ENCODE measurements at places on chromosomes 5 and 9.

- DNase-seq, result no peak
These were observed 164.7 kb upstream of the LHFPL2 start for GRCh38 chr5:78813286-78813685.

- no peak for DNase-seq
These were observed 27.5 kb downstream of the CDH6 start for GRCh38 chr5:31221001-31221400.

DNA sequence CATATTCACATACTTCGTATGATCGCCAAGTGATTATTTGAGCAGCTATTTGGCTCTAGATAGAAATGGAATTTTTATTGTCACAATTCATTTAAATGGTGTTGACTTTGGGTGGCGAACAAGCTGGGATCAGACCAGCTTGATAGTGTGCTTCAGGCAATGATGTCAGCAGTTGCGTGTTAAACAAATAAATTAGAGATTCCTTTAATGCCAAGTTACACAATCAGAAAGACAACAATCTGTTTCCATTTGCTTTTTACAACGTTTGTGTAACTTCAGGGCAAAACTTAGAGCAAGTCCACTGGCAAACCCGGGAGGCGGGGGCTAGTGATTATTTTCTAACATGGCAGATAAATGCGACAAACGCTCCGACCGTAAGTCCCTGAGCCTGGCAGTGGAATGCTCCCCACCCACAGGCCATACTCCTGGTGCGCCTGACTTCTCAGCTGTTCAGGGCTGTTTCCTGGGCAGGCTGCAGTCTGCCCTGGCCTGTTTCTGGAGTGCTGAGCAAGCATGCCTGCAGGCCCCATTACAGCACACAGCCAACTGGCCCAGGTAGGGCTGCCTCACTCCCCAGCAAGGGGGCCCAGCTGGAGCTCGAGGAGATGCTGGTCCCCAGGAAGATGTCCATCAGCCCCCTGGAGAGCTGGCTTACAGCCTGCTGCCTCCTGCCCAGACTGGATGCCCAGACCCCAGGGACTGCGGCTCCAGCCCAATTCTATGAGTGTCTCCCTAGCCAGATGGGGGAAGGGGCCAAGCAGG lies 88.7 kb downstream of the BASP1 start:
- DNase-seq, result no peak

- no peak for DNase-seq
These were observed 3.1 kb downstream of the NINJ1 start for GRCh38 chr9:93130861-93131481.

GRCh38 chr5:150397782-150398721 lies 14.7 kb downstream of the CD74 start:
- no peak for DNase-seq

DNA sequence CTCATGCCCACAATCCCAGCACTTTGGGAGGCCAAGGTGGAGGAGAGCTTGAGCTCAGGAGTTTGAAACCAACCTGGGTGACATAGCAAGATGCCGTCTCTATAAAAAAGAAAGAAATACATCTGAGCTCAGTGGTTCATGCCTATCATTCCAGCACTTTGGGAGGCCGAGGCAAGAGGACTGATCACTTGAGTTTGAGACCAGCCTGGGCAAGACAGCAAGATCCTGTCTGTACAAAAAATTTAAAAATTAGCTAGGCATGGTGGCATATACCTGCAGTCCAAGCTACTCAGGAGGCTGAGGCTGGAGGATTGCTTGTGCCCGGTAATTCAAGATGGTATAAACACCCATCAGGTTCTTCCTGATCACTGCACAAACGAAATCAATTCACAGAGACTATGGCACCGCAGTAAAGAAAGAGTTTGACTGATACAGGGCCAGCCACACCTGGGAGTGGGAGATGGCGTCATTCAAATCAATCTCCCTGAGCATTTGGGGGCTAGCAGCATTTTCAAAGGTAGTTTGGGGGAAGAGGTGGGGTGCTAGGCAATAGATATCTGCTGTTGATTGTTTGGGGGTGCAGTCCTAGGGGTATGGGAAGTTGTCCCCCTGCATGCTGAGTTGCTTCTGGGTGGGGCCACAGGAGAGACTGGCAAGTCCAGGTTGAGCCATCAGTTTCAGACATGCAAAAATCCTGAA lies 169.2 kb downstream of the TTC39B start:
- DNase-seq, result no peak

DNA sequence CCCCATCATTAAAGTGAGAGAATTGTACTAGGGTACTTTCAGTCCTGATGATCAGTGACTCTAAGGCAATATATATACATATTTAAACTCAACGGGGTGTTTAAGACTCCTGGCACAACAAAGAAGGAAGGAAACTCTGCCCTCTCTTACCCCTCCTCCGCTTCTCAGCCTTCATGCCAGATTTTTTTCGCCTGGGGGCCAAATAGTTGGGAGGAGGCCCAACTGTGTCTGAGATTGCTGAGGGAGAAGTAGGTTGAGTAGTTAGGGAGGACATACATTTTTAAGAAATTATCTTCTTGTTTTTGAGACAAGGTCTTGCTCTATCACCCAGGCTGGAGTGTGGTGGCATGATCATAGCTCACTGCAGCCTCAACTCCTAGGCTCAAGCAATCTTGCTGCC lies 127.7 kb upstream of the SHB start:
- DNase-seq, result no peak

GRCh38 chr9:74366111-74366510 lies 131.0 kb upstream of the RORB start:
- no peak for DNase-seq

DNA sequence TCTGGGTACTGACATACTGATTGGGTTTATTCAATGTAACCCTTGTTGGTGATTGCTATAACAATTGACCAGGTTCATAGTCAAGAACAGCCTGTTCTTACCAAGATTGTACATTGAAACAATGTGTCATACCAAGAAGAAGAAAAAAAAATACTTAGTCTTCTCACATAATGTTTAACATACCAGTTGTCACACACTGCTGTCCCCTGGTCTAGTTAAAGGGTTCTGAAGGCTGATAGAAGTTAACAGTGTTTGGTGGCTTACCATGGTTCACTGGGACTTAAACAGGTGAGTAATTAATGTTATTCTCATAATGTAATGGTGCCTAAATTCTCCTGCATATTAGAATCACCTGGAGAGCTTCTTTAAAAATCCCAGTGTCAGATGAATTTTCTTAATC lies 18.5 kb upstream of the CDC42SE2 start:
- no peak for DNase-seq

- no peak for DNase-seq
These were observed 14.6 kb downstream of the NREP start for GRCh38 chr5:111742177-111742994.

GRCh38 chr5:75235711-75236110 lies 967 bp downstream of the ANKRD31 start:
- no peak for DNase-seq

- DNase-seq, result no peak
These were observed 33.6 kb upstream of the MAMDC2 start for GRCh38 chr9:70010015-70010414.

DNA sequence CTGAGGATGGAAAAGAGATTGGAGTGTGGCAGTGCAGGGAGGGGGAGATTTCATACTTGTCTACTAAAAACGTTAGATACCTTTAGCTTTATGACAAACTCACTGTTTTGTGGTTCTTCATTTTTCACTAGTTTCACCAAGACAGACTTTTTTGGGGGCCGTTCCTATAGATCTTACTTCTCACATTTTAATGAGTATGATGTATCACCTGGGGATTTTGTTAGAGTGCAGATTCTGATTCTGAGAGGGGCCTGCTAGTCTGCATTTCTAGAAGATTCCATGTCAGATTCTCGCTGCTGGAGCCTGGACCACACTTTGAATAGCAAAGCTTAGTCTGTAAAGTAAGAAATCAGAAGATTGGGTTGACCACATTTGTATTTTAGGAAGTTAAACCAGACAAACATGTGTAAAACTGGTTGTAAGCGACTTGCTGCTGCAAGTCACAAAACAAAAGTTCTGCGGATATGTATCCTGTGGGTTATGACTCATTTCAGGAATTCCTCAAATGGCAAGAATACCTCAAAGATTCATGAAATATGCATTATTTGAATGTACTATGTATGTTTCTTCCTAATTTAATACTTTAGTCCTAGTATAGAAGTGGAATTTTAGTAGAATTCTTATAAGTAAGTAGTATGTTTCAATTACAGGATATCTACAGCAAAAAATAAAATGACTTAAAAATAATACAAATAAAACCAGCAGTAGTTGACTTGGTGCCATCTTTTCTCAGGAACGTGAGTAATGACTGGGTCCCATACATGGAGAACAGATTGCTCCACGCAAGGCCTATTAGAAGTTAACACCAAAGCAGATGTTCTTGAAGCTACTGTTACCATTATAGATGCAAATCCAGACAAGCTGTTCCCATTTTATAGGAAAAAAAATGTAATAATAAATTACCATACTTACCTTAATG lies 27.8 kb downstream of the NFIL3 start:
- peak; percentile 42 for DNase-seq

GRCh38 chr5:179679014-179679674 lies 1.7 kb downstream of the CBY3 start:
- peak; percentile 66 for DNase-seq

Data from A673 (cell line).